ENCODE measurements at places on chromosomes 5 and 9.

- DNase-seq = no peak
These were observed 7.6 kb downstream of the ENC1 start for GRCh38 chr5:74632947-74633356.

- no peak for DNase-seq
These were observed 587.3 kb downstream of the ANXA1 start for GRCh38 chr9:73738741-73739530.

DNA sequence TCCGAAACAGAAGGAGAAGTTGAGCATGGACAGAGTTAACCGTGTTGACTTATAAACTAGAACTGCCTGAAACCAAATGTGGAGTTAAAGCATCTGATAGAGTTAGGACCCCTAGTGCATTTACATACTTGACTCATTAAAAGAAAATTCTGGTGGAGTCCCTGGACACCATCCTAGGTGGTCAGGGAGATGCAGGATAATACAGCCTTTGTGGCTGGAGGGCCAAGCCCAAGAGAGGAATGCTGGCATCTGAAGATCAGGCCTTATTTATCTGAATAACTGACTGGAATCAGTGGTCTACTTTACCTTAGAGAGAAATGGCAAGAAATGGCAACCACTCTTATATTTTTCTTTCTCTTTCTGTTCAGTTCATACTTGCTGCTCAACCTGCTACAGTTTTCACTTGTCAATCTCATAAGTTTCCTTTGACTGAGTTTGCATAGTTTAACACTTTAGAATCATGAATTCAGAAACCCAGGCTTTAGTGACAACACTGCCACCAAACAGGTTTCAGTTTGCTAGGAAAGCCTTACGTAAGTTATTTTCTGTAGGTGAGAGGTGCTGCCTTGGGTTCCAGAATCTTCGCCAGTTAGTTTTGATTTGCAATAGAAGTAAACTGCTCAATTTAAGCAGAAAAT, 10.2 kb downstream of the CMYA5 start:
- no peak for DNase-seq

DNA sequence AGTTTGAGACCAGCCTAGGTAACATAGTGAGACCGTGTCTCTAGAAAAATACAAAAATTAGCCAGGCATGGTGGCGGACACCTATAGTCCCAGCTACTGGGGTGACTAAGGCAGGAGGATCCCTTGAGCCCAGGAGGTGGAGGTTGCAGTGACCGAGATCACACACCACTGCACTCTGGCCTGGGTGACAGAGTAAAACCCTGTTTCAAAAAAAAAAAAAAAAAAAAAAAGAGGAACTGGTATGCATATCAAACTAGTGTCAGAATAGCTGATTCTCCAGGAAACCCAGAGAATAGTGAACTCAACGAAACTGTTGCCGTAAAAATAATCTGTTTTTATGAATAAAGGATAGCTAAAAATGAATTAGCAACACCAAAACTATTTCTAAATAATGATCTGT, 126.6 kb upstream of the BASP1 start:
- DNase-seq = no peak

DNA sequence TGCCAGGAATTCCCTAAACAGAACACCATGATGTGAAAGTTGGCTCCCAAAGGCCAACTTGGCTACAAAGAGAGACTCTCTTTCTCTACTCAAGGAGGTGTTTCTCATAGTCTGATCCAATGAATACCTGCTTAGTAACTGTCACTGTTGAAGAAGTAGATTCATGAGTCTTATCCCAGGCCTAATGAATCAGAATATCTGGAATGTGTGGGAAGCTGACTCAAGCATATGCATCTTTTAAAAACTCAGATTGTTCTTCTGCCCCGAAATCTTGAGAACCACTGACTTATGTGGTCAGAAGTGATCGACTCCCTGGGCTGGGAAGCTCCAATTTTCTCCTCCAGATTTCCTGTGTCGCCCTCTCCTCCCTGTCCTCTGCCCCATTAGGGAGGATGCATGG, 345.6 kb downstream of the PLK2 start:
- DNase-seq = no peak

DNA sequence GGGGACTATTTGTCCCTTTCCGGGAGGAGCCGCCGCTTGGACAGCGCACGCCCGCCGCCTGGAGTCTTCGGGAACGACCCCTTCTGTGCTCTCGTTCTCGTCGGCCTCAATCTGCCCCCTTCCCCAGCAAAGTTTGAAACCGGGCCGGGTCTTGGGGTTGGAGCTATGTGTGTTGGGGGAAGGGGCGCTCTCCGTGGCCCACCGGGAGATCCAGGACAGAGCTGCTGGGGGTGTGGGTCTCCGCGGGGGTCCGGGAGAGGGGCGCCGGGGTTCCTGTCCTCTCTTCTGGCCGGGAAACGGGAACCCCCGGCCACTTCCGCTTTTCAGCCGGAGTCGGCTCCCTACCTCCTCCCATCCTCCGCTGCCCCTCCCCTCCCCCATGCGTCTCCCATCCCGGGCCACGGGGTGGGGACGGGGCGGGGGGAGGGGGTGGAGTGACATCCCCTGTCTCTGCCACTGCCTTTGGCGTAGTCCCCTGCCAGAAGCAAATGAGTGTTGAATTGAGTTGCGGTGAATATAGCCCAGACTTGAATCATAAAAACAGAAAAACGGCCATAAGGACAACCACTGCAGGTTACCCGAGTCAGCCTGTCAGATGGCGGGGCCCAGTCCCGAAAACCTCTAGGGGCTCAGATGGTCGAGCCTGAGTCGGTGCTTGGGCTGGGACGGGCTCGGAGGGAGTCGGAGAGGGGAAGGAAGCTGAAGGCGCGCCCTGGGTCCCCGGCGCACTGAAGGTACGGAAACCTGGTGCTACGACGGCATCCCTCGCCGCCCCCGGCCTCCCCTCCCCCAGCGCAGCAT, 1.1 kb downstream of the CPLX2 start:
- DNase-seq = no peak

GRCh38 chr5:180034564-180034963, 37.0 kb downstream of the RNF130 start:
- no peak for DNase-seq

GRCh38 chr9:16915126-16915831, 44.8 kb upstream of the BNC2 start:
- no peak for DNase-seq

GRCh38 chr5:82107267-82107666, 135.4 kb downstream of the ATG10 start:
- DNase-seq = peak; percentile 4

DNA sequence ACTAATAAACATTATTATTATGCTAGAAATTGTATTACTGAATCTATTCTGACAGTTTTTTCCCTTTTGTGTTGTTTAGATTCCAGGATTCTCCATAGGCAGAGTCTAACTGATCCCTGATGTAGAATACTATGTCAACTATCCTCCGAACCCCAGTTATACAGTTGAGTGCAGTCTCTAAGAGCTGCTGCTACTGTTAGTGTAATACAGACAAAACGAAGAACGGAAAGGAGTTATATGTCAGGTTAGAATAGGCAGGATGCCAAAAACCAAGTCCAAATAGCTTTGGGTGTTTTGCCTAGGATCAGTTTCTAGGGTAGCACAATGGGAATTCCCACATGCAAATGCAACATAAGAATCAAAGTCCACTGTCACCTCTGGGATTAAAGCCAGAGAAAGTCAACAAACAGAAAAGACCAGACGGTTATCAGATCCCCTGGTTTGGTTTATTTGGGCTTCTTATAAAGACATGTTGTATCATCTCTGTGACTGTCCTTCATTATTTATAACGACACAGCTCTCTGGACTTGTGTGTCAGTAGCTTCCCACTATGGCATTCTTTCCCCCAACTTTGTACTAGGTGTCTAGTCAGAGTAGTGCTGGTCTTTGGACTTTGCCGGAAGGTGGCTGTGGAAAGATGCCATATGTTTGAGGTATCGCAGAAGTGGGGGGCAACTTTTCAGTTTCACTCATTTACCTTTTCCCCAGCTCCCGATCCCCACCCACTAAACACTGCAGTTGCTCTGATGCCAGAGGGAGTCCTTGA, 14.9 kb upstream of the TMEM38B start:
- DNase-seq = no peak

DNA sequence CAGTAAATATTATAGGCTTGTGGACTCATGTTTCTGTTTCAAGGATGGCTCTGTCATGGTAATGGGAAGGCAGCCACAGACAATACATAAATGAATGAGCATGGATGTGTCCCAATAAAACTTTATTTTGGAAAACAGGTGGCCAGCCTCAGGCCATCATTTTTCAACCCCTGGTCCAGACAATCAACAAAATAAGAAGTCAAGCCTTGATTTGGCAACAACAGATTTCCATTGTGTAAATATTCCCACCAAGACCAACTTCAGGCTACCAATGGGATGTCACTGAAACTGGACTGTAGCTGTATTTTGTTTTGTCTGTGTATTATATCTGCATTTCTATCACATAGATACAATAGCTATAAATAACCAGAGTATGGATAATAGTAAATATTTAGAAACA, 20.7 kb upstream of the RLN1 start:
- no peak for DNase-seq

DNA sequence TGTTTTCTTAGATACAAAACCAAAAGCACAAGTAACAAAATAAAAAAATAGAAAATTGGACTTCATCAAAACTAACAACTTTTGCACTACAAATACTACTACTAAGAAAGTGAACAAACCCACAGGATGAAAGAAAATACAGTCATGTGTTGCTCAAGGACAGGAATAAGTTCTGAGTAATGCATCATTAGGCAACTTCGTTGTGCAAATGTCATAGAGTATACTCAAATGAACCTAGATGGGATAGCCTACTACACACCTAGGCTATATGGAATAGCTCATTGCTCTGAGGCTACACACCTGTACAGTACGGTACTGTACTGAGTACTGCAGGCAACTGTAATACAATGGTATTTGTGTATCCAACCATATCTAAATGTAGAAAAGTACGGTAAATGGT, 88.3 kb downstream of the RAPGEF1 start:
- DNase-seq = no peak

- no peak for DNase-seq
These were observed 137.9 kb downstream of the TMEM38B start for GRCh38 chr9:105832096-105832710.

- no peak for DNase-seq
These were observed 11.0 kb upstream of the NANS start for GRCh38 chr9:98045234-98046179.

- no peak for DNase-seq
These were observed 95.5 kb downstream of the BARX1 start for GRCh38 chr9:93859431-93860215.

DNA sequence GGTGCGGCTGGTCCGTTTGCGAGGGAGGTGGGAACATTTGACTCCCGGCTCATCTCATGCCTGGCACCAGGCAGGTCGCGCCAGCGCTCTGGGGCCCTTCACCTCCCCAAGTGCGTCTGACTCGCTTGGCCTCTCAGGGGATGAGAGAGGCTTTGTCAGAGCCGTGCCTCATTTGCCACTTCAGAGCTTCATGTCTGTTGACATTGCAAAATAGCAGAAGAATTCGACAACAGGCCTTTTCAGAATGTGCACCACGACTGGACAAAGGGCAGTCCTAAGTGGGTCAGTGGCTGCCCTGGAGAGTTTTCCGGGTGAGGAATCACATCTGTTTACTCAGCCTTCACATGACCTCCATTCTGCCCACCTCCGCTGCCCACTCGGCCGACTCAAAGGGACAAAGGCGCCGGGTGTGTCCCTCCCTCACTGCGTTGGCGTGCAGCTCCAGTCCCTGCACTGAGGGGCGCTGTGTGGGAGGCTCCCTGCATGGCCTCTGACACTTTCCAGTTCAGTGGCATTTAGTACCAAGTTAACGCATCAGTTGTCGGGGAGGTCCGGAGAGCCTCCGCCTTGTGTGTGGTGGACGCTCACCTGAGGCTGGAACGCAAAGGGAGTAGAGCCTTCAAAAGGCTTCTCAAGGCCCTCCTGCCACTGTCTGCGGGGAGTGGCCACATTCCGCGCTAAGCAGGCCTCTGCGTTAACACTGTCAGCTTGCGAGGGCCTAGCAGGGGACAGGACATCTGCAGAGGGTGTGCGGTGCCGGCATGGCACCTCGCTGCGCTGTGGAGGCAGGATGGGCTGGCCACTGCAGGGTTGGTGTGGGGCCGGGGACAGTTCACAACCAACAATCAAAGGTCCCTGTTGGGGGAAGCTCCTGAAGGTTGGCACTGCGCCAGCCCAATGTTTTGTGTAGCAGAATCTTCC, 171.5 kb downstream of the NXNL2 start:
- peak; percentile 76 for DNase-seq

Data from COLO829 (cell line).